ENCODE measurements at places on chromosomes 4 and X.

GRCh38 chr4:17356926-17357325 is 155.0 kb downstream of the QDPR start:
- H3K36me3 ChIP-seq: no peaks in the 10 kb centered on the region
- H3K27me3 ChIP-seq: peaks cover 2% of the 10 kb centered on the region
- H3K4me3 ChIP-seq: no peak overlapping the region
- DNase-seq: no peak

GRCh38 chr4:43452948-43453347 is 560.4 kb downstream of the GRXCR1 start:
- H3K27me3 ChIP-seq: no peaks in the 10 kb centered on the region
- no peak overlapping the region for H3K4me3 ChIP-seq
- no peaks in the 10 kb centered on the region for H3K36me3 ChIP-seq

- no peaks in the 10 kb centered on the region for H3K27me3 ChIP-seq
- H3K4me3 ChIP-seq: peak overlapping the region; percentile 30
- peak overlapping the region; percentile 10 for H3K27ac ChIP-seq
- H3K4me1 ChIP-seq: peaks cover 14% of the 10 kb centered on the region
- no peaks in the 10 kb centered on the region for H3K36me3 ChIP-seq
These were observed 92.0 kb upstream of the TNIP3 start for GRCh38 chr4:121255986-121256750.

- no peak for DNase-seq
- no peak overlapping the region for H3K27ac ChIP-seq
- peaks cover 53% of the 10 kb centered on the region for H3K4me1 ChIP-seq
- no peak overlapping the region for H3K4me3 ChIP-seq
- H3K27me3 ChIP-seq: no peaks in the 10 kb centered on the region
- peaks cover 11% of the 10 kb centered on the region for H3K36me3 ChIP-seq
These were observed 18.0 kb downstream of the NBDY start for GRCh38 chrX:56746996-56747395.

GRCh38 chr4:186307916-186308315 is 41.9 kb downstream of the F11 start:
- H3K36me3 ChIP-seq: no peaks in the 10 kb centered on the region
- H3K4me3 ChIP-seq: no peak overlapping the region
- H3K4me1 ChIP-seq: no peaks in the 10 kb centered on the region
- peaks cover 17% of the 10 kb centered on the region for H3K27me3 ChIP-seq
- DNase-seq: no peak

- DNase-seq: no peak
- H3K27me3 ChIP-seq: no peaks in the 10 kb centered on the region
- no peak overlapping the region for H3K4me3 ChIP-seq
- peaks cover 7% of the 10 kb centered on the region for H3K4me1 ChIP-seq
- H3K36me3 ChIP-seq: no peaks in the 10 kb centered on the region
These were observed 74.6 kb upstream of the C1QTNF7 start for GRCh38 chr4:15353207-15353606.

GRCh38 chrX:119604766-119605463 is 1.3 kb downstream of the NKRF start:
- peaks cover 31% of the 10 kb centered on the region for H3K4me1 ChIP-seq
- peak overlapping the region; percentile 93 for H3K4me3 ChIP-seq
- H3K36me3 ChIP-seq: peaks cover 21% of the 10 kb centered on the region

DNA sequence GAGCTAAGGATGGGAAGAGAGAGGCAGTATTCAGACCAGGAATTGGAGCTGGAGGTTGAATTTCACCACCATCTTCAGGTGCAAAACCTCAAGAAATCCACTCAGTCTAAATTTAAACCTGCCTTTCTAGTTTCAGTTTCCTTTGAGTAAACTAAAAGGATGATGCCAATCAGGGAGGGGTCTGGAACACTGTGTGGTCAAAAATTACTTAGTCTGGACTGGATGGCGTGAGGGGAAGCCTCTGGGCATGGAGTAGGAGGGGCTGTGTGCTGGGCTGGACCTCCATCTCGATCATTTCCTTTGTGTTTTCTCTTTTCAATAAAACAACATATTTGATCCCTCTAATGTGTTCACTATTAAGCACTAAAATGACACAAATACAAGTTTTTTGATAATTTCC is 120.1 kb downstream of the GC start:
- no peaks in the 10 kb centered on the region for H3K36me3 ChIP-seq
- H3K27ac ChIP-seq: no peak overlapping the region
- H3K27me3 ChIP-seq: peaks cover 31% of the 10 kb centered on the region
- no peak for DNase-seq
- no peaks in the 10 kb centered on the region for H3K4me1 ChIP-seq

DNA sequence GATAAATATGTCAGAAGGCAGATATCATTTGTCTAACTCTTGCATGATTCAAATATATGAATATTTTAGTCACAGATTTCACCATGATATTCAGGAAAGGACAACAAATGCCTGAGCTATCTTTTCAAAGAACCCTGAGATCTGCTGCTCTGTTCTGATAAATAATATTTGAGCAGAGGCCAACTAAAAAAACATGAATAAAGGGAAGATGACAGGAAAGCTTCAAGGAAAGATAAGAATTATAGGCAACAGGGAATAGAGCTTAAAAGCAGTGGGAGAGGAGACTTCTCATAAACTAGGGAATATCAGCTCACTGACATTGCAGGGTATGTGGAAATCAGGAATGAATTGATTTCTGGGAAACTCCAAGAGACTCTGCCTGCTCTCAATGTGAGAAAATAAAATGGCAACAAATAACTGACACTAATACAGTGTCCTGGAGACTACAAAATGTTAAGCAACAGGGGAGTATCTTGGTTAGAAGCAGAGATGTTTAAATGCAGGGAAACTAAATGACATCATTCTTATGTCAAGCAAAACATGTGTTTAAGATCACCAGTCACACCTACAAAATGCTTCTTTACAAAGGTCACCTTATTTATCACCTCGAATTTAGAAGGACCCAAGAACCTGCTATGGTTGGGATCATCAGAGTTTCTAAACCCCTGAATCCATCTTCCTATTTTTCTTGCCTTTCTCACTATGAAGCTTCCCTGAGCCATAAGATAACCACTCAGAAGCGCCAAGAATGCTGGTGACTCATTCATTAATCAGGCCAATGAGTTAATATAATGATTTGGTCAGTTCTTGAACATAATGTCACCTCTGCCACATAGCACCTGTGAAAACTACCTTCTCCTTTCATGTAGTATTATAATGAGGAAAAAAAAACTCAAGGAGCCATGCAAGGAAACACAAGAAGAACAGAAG is 78.1 kb downstream of the NDST3 start:
- H3K4me1 ChIP-seq: peaks cover 6% of the 10 kb centered on the region
- no peaks in the 10 kb centered on the region for H3K27me3 ChIP-seq
- H3K4me3 ChIP-seq: no peak overlapping the region
- H3K27ac ChIP-seq: no peak overlapping the region
- H3K36me3 ChIP-seq: no peaks in the 10 kb centered on the region

Data from naive thymus-derived CD8-positive, alpha-beta T cell (primary cell).